ENCODE measurements at places on chromosomes 6 and 20.
A peak's percentile ranks its signal among the peaks of the same experiment; 100 is the strongest.

GRCh38 chr20:19737025-19737424 lies 21.0 kb upstream of the RIN2 start:
- DNase-seq: no peak

- no peak for DNase-seq
These were observed 106.9 kb upstream of the CCDC28A start for GRCh38 chr6:138666636-138667035.

GRCh38 chr6:85361643-85362014 lies 88.3 kb upstream of the NT5E start:
- no peak for DNase-seq

GRCh38 chr20:12466915-12467314 lies 541.9 kb upstream of the SPTLC3 start:
- DNase-seq: no peak

DNA sequence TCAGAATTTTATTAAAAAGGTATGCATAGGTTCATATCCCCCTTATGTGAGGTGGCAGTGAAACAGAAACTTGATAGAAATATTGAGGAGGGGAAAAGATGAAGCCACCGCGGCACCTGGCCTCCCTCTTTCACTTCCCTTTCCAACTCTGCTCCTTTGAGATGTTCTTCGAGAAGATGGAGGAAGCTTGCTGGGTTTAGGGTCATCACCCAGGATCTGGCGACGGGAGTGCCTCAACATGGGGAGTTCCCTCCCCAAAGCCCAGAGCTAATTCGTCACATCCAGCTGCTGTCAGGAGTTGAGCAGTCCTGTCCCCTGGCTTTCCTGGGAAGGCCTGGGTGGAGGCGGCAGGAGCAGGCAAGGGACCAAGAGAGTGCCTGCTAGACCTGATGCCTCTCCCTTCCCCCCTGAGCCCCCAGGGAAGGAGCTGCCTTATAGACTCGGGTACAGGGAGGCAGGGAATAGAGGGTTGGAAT lies 29.1 kb downstream of the RREB1 start:
- no peak for DNase-seq

DNA sequence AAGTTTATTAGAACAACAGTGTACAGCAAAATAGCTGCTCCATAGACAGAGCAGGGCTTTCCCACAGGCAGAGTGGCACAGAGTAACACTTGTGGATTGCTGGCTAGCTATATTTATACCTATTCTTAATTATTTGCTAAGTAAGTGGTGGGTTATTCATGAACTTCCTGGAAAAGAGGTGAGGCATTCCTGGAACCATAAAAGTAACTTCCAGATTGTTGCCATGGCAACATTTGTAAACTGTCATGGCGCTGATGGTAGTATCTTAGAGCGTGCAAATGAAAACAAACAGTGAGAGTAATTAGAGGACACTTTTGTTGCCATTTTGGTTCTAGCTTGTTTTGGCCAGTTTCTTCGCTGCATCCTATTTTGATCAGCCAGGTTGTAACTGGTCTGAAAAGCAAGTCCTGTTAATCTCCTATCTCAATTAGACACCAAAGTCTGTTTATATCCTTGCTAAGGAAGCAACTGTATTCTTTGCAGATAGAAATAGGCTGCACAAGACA lies 23.9 kb downstream of the DEFB114 start:
- DNase-seq: no peak

DNA sequence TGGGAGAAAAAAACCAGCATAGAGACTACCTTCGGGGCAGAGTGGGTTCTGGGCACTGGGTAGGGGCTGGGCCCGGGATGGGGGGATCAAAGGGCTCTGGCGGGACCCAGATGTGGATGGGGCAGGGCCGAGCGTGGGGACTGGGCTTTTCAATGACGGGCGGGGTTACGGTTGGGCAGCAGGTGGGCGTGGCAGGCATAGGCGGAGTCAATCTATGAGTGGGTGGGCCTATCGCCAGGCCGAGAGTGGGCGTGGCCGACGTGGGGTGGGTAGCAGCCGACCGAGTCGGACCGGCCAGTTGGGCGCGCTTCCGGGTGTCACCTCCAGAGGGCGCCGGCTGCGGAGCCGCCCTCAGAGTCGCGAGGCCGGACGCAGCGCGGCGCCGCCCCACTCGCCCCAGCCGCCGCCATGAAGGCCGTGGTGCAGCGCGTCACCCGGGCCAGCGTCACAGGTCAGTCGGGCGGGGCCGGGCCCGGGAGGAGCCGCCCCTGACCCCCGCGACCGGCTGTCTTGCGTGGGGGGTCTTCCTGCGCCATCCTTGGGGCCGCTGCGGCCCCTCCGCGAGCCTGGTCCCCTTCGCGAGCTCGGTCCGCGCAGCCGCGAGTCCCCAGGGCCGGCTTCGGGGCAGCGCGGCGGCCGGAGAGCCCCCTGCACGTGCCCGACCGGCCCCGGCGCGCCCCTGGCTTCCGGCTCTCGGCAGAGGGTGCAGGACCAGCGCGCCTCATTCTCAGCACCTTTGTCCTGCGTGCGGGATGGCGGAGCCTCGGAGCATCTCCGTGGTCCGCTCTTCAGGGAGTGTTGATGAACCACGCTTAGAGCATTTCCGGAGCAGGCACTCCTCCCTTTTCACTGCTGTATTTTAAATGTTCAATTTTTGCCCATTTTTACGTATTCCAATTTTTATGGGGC lies at the start of gene DTD1:
TSS of gene DTD1 (plus strand) at position 390 of the 909 bp plus-strand sequence. CDS start at position 409, 19 bp downstream.
- peak; percentile 77 for DNase-seq

DNA sequence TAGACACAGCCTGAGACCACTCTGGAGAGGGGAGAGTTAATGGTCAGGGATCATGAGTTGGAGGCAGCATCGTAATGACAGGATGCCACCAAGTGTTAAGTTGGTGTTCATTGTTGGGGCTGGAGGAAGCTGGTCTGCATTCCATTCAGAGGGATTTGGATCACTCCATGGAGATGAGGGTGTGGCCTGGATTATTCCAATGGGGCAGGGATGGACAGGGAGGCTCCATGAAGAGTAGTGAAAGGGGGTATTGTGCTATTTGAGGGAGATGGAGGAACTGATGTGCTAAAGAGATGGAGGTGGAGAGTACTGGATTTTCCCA lies 1.1 kb downstream of the SAPCD1 start:
- no peak for DNase-seq

DNA sequence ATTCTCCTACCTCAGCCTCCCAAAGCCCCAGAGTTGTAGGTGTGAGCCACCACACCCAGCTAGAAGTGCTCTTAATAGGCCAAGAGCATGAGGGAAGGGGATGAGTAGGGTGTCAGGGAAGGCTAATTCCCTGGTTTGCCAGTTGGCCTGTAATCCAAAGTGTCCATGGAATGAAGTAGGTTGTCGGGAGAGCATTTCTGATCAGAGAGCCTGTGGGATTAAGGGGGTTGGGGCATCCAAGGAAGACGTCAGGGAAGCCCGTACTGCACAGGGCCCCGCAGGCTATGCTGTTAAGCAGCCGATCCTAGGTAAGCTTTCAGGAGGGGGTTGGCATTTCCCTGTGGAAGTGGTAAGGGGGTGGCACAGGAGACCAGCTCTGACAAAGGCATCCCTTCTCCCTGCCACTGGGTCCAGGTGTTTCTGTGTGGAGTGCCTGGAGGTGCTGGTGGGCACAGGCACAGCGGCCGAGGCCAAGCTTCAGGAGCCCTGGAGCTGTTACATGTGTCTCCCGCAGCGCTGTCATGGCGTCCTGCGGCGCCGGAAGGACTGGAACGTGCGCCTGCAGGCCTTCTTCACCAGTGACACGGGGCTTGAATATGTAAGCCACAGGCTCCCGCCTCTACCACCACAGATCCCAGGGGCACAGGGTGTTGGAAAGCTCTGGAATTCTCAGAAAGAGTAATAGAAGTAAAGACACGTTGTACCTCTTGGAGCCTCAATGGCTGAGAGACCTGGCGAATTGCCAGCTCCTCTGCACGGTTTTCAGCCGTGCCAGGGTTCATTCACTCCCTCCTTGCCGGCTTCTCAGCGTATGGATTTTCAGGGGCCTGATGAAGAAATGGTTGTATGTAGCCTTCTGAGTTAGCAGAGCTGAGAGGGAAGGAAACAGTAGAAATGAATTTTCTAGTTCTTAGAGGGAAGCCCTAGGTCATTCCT lies 21.4 kb upstream of the MAPRE1 start:
- no peak for DNase-seq

DNA sequence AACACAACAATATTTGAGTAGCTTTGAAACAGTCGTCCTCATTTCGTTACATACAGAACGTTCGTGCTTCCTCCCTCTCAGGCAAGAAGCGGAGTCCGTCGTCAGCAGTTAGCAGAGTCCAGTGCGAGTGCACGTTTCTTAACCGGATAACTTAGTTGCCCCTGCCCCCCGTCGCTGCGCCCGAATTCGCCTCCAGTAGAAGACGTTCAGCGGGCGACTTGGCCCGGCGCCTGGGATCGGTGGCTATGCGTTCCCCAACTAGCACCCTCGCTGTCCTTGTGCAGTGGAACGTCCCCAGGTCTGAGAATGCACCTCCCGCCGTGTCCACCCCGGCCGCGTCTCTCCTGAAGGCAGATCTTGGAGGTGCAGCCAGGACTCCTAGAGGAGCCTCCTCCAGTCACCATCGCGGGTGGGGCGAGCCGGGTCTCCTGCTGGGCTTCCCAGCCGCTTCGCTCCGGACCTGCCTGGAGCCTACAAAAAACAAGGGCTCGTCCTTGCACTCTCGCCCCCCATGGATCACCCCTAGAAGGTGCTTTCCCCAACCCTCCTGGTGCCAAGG lies 910 bp upstream of the PCSK2 start:
- no peak for DNase-seq

- DNase-seq: no peak
These were observed 24.4 kb downstream of the DNAH8 start for GRCh38 chr6:38739532-38739931.

DNA sequence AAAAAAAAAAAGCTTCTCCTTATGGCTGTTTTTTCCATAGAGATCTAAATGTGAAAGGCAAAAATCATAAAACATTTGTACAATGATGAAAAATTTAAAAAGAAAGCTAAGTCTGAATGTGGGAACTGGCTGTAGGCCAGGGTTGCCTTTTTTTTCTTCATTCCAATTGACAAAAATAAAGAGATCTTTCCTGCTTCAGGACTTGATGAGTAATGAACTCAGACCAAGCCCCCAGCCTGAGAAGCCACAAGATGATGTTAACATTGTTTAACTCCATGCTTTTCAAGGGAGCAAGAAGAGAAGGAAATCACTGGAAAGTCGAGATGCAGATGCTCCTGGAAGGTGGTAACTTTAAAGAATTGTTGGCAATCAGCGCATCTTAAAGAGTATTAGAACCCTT lies 41.4 kb downstream of the TRMT6 start:
- DNase-seq: no peak

DNA sequence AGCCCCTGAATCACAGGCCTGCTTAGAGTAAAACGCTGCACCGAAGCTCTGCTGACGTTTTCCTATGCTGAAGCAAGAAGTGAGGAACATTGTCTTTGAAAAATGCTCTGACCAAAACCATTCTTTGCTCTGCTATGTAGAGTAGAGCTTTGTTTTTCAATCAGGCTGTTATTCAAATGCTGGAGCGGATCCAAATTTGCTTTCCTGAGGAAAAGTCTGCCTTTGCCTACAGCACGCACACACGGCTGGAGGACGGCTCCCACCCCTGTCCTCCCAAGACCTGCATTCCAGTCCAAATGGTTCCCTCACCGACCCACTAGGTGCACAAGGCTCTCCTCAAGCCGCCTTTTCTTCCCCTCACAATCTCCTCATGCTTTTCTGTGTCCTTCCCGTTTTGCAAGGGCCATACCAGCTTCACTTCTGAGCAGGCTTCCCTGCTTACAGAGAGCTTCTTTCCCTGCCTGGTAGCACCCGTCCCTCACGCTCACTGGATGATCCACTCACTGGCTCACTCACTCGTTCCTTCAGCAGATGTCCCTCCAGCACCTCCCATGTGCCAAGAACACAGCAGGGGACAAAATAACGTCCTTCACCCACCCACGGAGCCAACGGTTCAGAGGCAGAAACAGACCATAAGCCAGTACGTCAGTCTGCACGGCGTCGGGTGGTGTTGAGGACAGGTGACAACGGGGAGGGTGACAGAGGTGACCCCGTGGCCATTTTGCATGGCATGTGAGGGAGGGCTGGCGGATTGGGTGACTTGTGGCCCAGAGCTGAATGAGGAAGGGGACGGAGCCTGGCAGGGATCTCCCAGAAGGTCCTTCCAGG lies 137.9 kb upstream of the NEDD9 start:
- no peak for DNase-seq

- DNase-seq: no peak
These were observed 2.6 kb upstream of the GPSM3 start for GRCh38 chr6:32194825-32195651.

DNA sequence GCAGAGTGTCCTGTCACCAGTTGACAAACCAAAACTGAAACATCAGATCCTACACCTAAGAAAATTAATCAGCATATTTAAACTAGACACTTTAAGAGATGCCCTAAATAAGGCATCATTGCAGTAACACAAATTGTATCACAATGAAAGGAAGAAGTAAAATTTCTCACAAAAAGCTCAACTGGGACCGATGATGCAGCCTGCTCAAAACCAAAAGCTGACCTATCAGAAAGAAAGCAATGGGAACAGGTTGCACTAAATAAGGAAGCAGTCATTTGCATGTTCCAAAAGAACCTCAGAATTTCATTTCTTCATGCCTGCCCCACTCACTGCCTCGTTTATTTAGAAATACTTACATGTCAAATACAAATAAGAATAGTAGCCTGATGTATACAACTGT lies 12.1 kb downstream of the HIVEP2 start:
- no peak for DNase-seq

- DNase-seq: no peak
These were observed at the start of gene PCSK2 for GRCh38 chr20:17226410-17227218. TSS of gene PCSK2 (plus strand) at chr20:17227040. CDS start at chr20:17227306, 266 bp downstream.

GRCh38 chr20:13791540-13792459 lies 7.0 kb downstream of the NDUFAF5 start:
- no peak for DNase-seq

DNA sequence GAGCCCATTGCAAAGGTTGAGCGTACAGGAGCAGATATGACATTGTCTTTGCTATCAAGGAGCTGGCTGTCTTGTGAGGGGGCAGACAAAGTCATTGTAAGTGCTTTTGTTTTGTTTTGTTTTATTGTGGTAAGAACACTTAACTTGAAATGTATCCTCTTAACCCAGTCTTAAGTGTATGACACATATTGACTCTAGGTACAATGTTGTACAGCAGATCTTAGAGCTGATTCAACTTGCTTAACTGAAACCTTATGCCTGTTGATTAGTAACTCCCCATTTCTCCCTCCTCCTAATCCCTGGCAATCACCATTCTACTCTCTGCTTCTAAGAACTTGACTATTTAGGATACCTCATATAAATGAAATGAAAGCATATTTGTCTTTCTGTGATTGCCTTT lies 429.0 kb downstream of the BMP2 start:
- no peak for DNase-seq

All from activated T-helper 1 cell treated with anti-CD3 and anti-CD28 coated beads, Interleukin-2, amount 50 U/mL, for 16 hours (primary cell).